Stimulated activated CD4-positive, alpha-beta T cell treated with anti-CD3 and anti-CD28 coated beads, TNF-alpha, amount 100 ng/mL, for 1 hour (primary cell): ENCODE measurements at places on chromosomes 1 and 21.
A peak's percentile ranks its signal among the peaks of the same experiment; 100 is the strongest.

GRCh38 chr1:21268281-21269239 lies 21.7 kb downstream of the ECE1 start:
- no peak for DNase-seq

DNA sequence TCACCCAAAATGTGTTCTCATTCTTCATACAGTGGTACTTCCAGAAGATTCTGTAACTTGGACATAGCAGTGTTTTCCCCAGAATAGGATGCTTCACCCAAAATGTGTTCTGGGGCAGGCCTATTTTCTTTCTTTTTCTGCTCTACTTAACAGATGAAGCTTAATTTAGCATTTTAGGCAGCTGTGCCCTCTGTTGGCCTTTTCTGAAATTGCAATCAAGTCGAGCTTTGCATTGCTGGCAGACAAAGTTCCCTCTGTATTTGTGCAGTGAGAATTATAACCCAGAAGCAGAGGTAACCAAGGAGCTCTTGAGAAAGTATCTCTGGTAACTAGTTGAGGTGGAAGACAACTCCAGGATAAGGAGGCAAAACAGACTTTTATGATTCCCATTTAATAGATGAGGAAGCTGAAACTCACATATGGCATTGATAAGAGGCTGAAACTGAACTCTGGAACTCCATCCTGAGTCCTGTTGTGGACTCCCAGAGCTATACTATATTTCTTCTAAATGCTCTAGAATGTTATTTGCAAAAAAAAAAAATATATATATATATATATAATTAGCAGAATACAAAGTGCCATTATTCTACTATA lies 50.3 kb upstream of the L1TD1 start:
- no peak for DNase-seq

GRCh38 chr1:177884479-177885021 lies 85.3 kb downstream of the SEC16B start:
- DNase-seq: no peak

- no peak for DNase-seq
These were observed 15.4 kb upstream of the PHACTR4 start for GRCh38 chr1:28354121-28354520.

DNA sequence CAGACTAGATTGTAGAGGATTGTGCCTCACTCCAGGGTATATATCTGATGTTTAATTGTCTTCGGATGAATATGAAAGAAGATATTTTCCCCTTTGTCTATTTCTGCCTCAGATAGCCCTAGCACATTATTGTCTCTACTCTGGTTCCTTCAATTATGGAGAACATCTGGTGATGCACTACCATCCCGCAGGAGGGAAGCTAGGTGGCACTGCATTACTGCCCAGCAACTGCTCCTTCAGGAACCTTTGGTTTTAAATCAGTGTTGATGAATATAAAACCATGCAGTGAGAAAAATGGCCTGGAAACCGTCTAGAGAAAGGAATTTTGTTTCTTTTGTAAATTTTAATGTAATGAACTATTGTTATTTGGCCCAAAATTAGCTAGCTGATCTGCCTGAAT lies 68.5 kb downstream of the GPR88 start:
- DNase-seq: no peak

GRCh38 chr1:162062542-162063015 lies 6.9 kb upstream of the NOS1AP start:
- no peak for DNase-seq

DNA sequence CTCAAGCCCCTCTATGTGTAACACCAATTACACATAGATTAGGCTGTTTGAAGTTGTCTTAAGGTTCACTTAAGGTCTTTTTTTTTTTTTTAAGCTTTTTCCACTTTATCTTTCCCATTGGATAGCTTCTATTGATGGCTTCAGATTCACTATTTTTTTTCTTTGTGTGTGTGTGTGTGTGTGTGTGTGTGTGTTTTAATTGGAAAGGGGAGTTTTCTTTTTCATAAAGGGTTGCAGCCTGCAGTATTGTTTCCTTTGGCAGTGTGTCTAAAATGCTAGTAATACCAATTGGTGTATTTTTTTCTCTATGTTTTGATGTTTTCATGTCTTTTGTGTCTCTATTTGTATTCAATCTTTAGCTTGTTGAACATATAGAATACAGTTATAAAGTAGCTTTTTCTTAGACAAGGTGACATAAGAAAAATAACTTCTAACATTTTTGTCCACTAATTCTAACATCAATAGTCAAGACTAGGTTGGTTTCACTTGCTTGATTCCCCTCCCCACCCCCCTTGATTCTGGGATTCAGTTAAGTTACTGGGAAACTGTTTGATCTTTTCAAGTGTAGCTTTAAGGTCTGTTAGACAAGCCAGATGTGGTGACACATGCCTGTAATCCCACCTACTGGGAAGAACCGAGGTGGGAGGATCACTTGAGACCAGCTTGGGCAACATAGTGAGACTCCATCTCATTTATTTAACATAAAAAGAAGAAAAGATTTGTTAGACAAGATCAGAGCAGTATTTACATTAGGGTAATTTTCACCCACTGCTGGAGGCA lies 21.4 kb downstream of the PRRC2C start:
- no peak for DNase-seq

GRCh38 chr21:26491663-26492062 lies 81.4 kb downstream of the CYYR1 start:
- no peak for DNase-seq

GRCh38 chr1:199669916-199670315 lies 357.6 kb upstream of the NR5A2 start:
- no peak for DNase-seq

- DNase-seq: no peak
These were observed 36.7 kb downstream of the FH start for GRCh38 chr1:241482761-241483250.

GRCh38 chr21:27787046-27787445 lies 820.2 kb upstream of the ADAMTS5 start:
- no peak for DNase-seq

GRCh38 chr21:44425895-44426662 lies 29.2 kb upstream of the LRRC3 start:
- DNase-seq: no peak

DNA sequence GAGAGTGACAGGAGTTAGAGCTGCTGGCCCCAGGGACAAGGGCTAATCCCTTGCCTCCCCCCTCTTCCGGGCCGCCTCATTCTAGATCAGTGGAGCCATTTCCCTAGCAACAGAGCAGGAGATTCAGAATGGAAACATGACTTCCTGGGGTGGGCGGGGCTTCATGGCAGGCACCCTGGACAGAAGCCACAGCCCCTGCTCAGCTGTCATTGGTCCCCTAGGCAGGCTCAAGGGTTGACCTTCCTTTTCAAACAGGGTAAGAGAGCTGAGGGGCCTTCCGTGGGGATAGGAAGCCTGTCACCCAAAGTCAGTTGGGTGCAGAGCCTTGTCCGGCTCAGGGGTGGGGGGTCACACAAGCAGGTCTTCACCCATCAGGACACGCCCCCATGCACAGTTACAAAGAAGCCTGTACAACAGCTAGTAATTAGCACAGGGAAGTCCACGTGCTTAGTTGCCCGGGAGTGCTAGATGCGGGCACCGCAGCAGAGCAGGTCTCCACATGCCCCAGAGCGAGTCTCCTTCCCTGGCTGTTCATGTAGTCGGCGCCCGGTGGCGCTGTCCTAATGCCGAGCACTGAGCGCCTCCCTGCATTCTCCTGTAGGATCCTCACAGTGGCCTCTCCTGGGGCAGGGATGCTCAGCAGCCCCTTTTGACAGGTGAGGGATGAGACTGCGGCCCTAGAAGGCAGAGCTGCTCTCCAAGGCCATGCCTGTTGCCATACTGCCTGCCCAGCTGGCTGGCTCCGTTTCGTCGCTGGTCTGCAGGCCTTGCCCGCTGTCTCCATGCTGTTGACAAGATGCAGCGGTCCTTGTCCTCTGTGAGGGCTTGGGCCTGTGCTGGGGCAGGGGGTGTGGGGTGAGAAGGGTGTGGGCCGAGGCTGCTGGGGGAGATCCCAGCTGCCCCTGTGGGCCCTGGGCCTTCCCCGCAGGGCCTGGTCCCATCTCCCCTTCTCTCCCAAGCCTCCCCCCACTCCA lies 5.1 kb downstream of the TMEM201 start:
- DNase-seq: no peak

- DNase-seq: no peak
These were observed 145.4 kb downstream of the PTGER3 start for GRCh38 chr1:70902211-70902610.

DNA sequence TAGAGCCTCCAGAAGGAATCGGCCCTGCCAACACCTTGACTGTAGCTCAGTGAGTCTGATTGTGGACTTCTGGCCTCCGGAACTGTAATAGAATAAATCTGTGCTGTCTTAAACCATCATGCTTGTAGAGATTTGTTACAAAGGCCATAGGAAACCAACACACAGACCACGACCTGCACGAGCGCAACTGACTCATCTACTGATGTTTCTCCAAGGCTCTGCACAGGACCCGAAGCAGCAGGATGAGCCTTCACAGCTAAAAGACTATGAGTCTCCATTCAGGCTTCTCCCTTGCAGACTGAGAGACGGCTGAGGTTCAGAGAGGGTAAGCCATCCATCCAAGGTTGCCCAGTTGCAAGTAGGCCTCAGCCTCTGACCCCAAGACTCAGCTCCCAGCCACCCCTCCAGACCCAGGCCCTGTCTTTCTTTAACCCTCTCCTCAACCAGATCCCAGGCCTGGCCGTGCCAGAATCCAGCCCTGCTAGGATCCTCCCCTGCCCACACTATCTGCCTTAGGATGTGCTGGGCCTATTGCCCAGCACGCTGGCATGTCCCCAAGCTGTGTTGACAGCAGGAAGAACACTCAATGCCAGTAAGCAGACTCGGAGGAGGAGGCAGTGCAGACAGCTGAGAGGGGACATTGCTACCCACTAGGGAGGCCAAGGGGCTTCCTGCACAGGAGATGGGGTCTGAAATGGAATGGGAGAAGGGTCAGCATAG lies 109.0 kb downstream of the HMGB4 start:
- no peak for DNase-seq

GRCh38 chr1:151085953-151086559 lies 15.5 kb downstream of the GABPB2 start:
- DNase-seq: no peak

GRCh38 chr1:160859166-160859565 lies 3.5 kb downstream of the CD244 start:
- no peak for DNase-seq

DNA sequence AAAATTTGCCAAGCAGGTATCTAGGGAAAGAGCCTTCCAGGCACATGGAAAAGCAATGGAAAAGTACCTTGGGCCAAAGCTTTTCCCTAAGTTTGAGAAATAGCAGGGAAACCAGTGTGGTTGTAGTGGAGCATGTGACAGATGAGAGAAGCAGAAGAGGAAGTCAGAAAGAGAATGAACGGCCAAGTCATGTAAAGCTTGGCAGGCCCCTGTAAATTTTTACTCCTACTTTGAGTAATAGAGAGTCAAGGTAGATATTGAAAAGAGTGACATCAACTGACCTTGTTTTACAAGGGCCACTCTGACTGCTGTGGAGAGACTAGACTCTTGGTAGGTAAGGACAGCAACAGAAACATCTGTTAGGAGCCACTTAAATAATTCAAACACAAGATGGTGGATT lies 180.9 kb upstream of the PRMT6 start:
- no peak for DNase-seq

GRCh38 chr1:206581571-206581981 lies 30.7 kb downstream of the EIF2D start:
- peak; percentile 59 for DNase-seq

DNA sequence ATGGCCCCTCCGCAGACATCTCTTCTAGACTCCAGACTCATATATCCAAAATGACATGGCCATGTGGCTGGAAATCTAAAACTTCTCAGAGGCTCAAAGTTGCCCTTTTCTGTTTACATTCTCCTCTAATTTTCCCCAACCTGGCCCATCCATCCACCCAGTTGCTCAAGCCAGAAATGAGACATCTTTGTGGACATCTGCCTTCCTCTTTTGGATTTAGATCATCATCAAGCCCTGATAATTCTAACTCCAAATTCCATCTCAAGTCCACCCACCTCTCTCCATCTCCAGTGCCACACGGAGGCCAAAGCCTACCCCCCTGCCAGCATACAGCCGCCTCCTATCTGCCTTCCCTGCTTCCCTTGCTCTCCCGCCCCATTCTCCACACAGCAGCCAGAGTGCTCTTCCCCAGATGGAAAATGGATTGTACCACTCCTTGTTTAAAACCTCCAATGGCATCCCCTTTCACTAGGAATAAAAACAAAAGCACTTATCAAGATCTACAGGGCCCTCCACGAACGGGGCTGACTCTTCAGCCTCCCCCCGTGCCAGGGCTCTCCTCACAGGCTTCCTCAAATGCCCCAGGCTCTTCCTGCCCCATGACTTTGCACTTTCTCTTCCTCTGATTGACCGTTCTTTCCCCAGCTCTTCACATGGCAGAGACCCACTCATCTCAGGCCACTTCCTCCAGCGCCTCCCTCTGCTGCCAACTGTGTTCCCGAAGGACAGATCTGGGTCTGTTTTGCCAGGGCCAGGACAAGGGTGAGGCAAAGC lies 40.1 kb downstream of the SYT6 start:
- DNase-seq: no peak

- no peak for DNase-seq
These were observed 167.9 kb upstream of the ZC3H12A start for GRCh38 chr1:37306461-37306860.

- no peak for DNase-seq
These were observed 30.4 kb downstream of the ATP2B4 start for GRCh38 chr1:203656796-203657747.

DNA sequence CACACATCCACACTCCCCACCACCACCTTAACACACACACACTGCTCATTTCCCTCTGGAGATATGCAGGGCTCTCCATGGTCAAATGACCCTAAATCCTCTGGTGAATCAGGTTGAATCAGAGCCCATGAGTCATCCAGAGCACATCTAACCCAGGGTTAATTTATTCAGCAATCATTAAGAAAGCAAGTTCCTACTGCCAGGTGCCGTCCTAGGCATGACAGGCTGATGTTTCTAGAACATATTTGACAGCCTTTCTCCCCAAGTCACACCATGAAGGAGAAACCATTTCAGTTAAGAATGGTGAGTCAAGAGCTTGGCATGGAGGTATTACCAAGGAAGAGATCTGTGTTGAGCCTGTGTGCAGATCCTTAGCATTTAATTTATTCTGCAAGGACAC lies 194.3 kb upstream of the CAMK1G start:
- no peak for DNase-seq

DNA sequence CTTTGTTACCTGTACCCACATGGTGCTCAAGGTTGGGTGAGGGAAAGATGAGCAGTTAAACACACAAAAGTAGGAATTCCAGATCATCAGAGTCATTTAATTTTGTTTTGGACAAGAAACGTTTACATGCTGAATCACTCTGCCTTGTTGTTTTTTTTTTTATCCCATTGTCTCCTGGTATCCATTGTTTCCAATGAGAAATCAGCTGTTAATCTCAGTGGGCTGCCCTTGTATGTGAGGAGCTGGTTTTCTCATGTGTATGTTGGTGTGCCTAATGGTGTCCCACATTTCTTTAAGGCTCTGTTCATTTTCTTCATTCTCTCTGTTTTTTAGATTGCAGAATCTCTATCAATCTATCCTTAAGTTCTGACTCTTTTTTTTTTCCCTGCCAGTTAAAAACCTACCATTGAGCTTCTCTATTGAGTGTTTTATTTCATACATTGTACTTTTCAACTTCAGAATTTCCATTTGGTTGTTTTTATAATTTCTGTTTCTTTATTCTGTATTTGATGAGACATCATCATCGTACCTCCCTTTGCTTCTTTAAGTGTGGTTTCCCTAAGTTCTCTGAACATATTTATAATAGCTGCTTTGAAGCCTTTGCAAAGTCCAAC lies 8.8 kb upstream of the OBSCN start:
- no peak for DNase-seq

GRCh38 chr1:185533596-185533995 lies 200.6 kb upstream of the HMCN1 start:
- no peak for DNase-seq
